ENCODE measurements at places on chromosomes 2 and 18.

DNA sequence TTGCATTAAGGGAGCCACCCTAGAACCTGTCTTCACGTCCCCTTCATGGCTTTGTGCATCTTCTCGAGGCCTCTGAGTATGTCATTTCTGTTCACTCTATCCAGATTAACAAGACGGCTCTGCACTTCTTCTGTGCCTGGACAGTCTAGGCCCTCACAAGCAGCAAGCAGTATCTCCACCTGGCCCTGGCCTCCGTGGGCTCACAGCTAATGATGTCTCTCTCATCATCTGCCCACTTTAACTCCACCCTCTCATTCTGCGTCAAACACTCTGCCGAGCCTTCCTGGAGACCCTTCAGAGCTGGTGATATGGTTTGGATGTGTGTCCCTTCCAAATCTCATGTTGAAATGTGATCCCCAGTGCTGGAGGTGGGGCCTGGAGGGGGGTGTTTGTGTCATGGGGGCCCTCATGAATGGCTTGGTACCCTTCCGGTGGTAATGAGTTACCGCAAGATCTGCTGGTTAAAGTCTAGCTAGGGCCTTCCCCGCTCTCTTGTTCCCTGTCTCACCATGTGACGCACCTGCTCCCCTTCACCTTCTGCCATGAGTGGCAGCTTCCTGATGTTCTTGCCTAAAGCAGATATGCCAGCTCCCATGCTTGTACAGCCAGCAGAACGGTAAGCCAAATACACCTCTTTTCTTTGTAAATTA, 132.5 kb upstream of the ID2 start:
- DNase-seq, result no peak

- DNase-seq, result no peak
These were observed 63.3 kb upstream of the ACTR3 start for GRCh38 chr2:113826346-113827285.

DNA sequence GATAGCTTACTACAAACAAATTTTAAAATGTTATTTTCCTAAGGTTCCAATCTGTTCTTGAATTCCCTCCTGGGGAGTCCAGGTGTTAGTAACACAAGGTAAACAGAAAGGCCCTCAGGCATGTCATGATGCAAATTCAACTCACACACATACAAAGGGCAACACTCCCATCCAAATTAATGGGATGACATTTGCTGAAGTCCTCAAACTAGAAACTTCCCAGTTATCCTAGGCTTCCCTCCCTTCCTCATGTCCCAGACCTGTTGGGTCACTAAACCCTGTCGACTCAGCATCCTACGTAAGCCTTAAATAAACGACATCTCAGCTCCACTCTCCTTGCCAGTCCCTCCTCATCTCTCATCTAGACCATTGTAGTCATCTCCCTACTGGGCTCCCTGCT, 85.1 kb downstream of the GREB1L start:
- no peak for DNase-seq

DNA sequence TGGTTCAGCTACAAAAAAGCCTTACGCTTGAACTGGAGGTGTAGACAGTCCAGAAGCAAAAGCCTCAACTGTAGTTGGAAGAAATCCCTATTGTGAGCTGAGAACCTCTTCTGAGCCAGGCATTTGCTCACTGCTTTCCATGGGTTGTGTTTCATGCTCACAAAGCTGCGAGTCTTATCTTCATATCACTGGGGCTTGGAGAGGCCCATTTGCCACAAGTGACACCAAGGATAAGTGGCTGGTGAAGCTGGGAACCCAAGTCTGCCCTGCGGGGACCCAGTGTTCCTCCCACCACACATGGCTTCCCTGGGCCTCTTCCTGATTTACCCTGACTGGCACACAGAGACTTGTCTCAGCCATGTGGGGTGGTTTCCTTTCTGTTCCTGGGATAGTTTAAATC, 130.4 kb downstream of the RNF144A start:
- no peak for DNase-seq

- DNase-seq, result peak; percentile 2
These were observed 516.9 kb upstream of the DSEL start for GRCh38 chr18:68033466-68033865.

GRCh38 chr18:12010187-12010802, 29.0 kb downstream of the IMPA2 start:
- no peak for DNase-seq

DNA sequence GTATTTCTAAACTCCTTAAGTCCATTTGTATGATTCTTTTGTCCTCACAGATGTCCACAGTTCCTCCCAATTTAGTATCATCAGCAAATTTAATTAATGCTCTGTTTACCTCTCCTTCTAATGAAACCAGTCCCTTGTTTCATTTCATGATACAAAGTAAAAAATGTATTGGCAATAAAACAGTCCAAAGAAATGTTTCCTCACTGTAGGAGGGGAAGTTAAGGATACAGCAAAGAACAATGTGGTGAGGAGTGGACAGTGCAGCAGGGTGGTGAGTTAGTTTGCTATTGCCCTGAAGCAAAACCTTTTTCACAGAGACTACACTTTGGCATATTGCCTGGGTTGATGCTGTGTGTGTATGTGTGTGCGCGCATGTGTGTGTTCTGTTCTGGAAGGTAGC, 401.5 kb downstream of the ARHGAP15 start:
- no peak for DNase-seq

DNA sequence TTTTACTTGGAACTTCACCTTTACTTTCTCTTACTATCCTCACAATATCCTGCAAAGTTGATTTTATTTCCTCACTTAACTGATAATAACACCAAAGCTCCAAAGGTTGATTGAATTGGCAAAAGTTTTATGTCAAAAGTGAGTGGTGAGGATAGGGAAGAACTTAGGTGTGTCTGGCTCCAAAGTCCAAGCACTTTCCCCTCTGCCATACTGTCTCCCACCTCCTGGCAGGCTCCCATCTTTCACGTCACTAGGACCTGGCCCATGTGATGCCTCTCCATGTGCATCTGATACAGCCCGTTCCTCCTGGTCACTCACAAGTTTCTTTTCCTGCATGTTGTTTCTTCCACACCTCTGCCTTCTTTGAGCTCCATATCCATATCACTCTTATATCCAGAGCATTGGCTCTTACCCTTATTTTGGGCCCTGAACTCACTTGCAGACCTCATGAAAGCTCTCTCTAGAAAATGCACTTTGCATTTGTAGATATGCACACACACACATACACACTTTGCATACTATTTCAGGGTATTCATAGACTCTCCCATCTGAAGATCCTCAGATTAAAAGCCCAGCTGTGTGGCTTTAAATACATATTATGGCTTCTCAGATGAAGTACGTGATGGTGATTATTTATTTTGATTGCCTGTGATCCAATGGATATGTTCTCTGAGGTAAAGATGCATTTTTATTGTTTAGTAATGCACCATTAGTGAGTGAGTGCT, 12.3 kb downstream of the MEP1B start:
- DNase-seq, result no peak
